GM13977 (cell line): ENCODE measurements at places on chromosomes 4 and X.

DNA sequence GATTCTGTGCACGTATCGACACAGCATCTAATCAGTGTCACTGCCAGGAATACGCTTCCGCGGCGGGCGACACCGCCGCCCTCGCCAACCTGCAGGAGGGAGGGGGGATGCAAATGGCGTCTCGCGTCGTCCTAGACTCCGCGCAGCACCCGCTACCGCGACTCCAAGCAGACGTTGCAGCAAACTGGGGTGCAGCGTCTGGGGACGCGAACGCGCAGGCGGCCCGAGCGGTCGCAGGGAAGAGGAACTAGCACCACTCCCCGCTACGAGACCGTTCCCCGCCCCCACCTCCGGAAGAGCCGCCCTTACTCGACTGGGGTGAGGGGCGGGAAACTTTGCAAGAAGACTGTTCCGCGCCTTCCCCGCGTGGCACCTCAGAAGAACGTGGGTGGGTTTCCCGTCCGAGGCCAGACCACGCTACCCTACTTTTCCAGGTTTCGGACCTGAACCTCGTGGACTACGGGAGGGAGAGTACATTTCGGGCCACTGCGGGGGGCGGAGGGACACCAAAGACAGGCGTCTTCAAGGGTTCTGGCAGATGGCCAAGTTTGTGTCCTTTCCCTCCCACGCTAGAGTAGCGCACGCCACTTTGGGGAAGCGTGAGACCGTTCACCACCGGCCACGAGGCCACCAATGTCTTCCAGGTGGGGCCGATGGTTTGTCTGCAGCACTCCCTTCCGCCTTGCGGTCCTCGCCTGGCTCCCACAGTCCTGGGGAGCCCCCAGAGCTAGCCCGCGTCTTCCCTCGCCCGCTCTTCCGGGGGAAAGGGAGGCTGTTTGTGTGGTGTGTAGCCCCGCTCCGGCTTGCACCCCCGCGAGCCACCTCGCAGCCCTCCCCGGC, 78.0 kb upstream of the BCOR start:
- DNase-seq = peak; percentile 80

DNA sequence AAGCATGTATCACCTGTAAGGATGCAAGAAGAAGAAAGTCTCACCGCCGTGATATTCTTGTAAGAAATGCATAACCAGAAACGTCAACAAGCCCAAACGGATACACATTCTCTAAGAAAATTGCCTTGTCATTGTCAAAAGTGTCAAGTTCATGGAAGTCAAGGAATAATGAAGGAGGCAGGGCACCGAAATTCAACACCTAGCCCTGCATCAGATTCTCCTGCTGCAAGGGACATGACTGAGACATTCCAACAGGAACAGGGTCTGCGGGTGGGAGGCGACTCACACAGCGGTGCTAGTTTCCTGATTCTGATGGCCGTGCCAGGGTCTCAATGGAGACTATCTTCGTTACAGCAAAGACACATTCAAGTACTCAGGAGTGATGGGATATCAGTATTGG, 26.7 kb downstream of the IRF2 start:
- no peak for DNase-seq

DNA sequence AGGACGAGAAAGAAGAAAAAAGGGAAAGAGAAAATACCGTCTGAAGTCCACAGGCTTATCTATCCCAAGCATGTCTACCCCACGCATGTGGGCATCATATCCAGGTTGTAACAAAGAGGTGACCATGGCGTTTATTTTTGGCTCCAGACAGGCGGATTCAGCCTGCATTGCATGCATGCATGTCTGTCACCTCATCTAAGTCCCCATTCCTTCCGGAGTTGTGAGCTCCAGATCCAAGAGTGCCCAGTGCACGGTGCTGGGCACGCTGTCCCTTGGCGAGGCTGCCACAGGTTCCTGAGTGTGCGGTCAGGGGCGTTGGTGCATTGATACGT, 905 bp upstream of the GALNTL6 start:
- no peak for DNase-seq

GRCh38 chrX:154008521-154008920, 11.2 kb downstream of the IRAK1 start:
- no peak for DNase-seq

DNA sequence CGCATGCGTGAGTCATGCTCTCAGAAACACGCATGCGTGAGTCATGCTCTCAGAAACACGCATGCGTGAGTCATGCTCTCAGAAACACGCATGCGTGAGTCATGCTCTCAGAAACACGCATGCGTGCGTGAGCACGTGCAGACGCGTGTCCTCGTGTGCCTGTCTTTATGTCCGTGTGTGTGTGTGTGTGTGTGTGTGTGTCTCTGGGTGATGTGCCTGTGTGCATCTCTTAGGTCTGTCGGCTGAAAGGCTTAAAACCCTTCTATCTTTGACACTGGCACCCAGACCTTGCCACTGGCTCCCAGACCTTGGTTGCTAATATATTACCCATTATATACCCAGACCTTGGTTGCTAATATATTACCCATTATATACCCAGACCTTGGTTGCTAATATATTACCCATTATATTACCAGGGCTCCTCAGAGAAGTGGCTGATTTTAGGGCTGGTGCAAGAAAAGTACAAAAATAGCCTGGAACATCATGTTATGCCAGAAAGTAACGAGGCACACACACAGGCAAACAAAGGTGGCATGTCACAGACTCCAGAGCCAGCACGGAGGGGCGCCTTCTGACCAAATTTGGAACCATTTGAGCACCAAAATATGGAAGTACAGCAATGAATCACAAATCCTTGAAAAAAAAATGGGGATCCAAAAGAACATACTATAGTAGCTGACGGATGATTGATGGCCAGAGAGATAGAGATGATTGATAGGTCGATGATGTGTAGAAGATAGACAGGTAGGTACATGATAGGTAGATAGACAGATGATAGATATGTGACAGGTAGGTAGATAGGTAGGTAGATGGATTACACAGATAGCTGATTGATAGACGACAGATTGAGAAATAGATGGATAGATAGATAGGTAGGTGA, 19.2 kb upstream of the ADRA2C start:
- no peak for DNase-seq

GRCh38 chr4:86338521-86338920, 21.3 kb downstream of the MAPK10 start:
- DNase-seq = no peak

DNA sequence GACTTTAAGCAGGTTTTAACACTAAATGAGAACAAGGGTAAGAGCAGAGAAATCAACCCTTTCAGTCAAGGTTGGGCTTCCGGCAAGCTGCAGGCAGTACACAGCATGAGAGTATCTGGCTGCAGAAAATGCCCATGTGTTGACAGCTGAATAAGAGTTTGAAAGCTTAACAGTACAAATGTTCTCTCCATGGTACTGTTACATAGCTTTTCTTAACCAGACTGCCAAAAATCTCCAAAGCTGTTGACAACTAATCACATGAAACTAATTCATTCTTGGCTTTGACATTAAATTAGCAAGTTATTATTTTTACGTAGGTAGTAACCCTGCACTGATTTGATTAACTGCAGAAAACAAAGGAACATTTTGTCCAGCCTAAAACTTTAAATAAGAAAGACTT, 153.5 kb downstream of the SLC10A7 start:
- no peak for DNase-seq

DNA sequence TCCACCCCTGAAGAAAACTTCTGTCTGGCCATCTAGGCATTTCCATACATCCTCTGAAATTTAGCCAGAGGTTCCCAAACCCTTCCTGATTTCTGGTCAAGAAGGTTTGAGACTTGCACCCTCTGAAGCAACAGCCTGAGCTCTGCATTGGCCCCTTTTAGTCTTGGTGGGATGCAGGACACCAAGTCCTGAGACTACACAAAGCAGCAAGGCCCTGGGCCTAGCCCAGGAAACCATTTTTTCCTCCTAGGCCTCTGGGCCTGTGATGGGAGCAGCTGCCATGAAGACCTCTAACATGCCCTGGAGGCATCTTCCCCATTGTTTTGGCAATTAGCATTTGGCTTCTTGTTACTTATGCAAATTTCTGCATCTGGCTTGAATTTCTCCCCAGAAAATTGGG, 196.6 kb downstream of the IL1RAPL2 start:
- no peak for DNase-seq

DNA sequence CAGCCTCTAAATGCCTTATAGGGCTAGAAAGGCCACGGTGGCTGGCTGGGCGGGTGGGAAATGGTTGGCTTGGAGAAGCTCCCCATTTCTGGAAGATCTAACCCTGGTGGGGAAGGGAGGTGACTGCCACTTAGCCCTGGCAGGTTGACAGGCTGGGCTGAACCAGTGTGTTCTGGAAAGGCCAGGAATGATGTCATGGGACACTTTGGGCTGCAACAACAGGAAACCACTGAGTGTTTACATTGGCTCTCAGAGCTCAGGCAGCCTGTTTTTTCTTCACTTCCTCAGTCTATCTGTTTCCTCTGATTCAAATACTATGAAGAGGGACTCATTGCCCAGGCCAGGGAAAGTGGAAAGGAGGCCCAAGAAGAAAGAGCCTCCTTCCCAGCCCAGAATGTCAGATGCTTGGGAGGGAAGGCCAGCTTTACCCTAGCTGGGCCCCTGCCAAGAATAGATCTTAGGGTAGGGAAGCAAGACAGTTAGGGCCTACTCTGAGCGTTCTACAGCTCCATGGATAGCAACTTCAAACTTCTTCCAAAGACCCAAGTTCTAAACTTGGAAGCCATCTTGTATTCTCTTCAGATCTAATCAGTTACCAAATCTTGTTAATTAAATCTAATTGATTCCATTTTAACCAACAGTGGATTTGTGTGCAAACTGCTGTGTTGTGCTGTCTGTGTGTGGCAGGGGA, 65.8 kb upstream of the MSN start:
- no peak for DNase-seq

DNA sequence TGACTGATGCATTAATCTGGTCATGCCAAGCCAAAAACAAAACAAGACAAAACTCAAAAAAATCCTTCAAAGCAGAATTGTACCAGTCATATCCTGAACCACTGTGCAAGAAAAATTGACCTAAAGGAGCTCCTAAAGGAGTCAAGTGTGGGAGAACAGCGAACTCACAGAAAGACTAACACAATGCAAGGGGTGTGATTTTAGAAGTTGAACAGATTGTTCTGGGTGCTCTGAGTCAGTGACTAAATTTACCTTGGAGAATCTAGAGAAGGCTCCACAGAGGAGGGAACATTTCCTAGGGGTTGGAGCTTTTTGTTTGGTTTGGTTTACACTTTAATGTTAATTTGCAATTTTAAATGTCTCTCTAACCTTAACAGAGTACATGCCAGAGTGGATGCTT, 48.9 kb upstream of the PHF8 start:
- no peak for DNase-seq

DNA sequence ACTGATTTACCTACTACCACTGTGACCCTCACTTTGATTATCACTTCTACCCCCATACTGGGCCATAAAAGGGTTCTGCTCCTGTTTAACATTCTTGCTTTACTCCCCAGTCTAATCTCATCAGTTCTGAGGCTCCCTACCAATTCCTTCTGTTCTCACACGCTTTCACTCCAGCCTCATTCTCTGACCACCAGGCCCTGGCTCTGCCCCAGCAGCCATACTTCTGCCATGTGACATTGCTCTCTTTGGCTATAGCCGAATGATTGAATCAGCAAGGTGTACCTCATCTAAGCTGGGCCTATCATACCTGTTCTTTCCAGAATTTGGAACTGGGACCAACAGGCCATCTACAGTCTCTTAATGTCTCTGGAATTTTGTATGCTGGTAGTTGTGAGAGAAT, 14.4 kb upstream of the ELF2 start:
- DNase-seq = no peak

DNA sequence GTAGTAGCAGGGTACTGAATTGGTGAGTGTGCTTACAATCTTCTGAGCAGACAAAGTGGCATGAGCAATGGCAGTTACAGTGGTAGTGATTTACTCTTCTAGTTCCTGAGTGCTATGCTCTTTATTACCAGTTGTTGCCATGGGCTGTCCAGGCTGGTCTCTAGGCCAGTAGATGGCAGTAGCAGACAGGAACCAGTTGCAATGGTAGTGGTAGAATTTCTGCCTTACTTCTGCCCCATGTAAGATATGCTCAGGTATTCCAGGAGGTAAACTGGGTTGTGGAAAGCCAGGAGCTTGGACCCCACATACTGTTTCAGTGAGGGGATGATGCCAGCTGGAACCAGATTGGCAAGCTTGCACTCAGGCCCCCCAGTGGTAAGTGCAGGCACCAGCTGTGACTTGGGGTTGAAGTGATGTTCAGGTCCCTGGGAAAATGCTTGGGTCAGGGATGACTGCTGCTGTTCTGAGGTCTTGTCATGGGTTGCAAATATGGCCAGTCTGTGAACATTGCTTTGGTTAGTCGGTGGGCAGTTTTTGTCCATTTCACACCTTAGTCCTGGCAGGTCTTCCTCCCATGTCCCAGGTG, 63.0 kb upstream of the ZXDB start:
- DNase-seq = peak; percentile 2

DNA sequence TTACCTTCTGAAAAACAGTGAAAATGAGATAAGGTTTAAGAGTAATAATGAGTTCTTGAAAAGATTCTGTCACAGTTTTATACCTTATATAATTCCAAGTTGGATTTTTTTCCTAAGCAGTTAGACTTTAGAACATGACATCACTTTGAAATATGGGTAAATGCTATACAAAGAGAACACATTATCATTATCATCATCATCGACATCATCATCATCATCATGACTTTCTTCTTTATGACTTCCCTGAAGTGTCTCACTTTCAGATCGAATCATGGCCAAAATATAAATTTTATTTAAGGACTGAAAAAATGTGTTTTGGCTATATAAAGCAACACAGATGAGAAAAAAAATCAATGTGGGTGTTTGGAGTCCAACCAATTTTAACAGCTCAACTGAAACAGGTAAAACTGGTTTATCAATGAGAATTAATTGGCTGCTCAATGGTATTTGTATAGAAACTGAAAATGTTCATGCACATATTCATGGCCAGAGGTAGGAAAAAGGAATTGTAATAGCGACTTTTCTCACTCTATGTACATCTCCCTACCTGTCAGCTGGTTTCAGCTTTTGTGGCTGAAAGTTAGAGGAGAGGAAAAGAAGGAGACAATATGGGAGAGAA, 243.1 kb upstream of the GPC4 start:
- no peak for DNase-seq

DNA sequence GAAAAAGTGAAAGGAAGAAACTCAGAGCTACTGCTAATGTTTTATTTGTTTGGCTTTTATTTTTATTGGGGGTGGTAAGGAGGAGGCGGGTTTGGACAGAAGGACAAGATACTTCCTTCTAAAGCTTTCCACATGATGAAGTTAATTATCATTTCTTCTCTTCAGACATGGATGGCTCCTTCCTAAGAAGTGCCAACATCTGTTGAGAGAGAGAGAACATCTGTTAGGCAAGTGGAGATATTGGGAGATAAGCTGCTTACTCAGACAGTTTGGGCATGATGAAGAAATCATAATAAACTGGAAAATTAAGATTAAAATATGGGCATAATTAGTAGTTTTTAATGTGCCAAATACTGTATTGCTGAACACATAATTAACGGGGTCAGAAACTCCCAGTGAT, 535.7 kb upstream of the INTU start:
- no peak for DNase-seq

DNA sequence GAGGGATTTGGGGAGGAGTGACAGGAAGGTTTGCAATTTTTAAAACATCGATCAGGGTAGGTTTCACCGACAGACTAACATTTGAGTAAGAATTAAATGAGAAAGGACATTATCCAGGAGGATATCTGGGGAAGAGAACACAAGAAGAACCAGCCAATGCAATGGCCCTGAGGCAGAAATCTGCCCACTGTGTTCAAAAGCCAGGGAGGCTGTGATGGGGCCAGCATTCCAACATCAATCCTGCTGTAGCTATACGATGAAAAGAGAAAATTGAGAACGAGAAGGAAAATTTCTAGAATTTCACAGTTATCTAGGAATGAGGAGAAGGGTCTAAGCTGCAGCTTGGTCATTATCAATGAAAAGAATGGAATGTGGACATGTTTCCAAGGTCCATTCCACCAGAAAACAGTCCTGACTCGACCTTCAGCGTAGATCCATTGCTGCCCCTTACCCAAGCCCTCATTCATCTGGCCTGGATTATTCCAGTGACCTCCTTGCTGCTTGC, 84.4 kb downstream of the APBB2 start:
- DNase-seq = no peak
